ENCODE measurements at places on chromosomes 6 and 20. TPM values are rescaled to one million over a fixed set of nuclear protein-coding genes. Genes with fewer than 3 reads are reported as not detected.
A peak's percentile ranks its signal among the peaks of the same experiment; 100 is the strongest.

CLPSL2 gene
- total RNA-seq = not detected

DNA sequence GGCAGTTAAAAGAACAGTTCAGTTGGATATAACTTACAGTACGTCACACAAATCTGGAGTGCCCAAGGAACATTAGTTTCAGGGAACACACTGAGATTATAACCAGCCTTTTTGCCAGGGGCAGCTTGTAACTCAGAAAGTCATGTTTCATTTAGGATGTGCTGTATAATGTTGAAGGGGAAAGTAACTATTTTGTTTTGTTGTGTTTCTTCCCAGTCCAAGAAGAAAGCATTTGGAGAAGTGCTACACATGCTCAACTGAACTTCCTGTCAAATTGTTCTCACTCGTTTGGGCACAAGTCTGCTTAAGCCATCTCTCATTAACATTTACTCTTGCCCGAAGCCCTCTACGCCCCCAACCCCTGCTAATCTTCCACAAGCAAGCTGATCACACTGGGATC lies 157.9 kb downstream of the BTBD9 start:
- DNase-seq = no peak

DNA sequence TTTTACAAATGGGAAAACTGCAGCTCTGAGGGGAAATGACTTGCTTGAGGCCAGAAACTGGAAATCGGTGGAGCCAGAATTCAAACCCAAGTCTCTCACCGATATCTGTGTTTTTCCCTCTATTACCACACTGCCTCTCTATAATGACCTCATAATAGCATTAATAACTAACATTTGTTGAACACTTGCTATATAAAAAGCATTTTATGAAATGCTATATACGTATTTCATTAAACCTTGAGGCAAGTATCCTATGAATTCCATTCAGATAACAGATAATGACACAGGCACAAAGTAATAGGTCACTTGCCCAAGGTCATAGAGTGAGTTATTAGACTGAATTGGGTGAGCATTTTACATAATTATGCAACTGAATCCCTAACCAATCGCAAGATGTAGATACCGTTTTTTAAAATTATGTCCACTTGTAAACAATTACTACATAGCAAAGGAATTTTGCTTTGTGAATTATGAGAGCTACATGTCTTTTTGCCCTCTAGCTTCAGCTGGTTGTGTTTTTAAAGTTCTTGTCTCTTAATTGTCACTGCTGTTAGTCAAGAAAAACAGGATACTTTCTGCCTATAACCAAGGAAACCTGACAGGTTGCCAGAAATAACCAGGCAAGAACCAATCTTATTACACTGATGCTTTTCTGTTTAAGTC lies 4.7 kb downstream of the DSN1 start:
- DNase-seq = no peak

DNA sequence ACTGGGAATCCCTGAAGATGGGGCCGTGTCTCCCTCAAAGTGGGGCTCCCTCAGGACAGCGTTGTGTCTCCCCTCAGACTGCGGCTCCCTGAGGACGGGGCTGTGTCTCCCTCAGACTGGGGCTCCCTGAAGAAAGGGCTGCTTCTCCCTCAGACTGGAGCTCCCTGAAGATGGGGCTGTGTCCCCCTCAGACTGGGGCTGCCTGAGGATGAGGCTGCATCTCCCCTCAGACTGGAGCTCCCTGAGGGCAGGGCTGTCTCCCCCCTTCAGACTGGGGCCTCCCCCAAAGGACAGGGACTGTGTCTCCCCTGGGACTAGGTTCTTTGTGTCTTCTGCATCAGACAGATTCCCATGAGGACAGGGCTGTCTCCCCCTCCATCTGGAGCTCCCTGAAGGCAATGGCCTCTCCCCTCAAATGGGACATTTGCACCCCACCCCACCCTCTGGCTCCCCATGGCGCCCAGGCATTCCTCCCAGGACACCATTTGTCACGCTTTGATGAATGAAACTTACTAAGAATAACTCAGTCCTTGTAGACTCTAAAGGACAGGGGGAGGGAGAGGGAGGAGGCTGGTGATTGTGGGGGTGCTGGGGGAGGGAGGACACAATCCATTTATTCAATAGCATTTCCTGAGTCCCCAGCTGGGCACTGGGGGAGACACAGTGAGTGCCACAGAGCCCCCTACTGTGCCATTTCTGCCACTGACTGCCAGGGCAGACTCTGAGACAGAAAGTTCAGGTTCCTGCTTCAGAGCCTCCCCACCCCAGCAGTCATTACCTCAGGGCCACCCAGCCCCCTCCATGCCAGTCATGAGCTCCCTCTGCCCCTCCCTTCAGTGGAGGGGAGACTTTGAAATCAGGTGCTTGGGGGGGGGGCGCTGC lies 122.4 kb downstream of the MRPL14 start:
- DNase-seq = peak; percentile 36

DNA sequence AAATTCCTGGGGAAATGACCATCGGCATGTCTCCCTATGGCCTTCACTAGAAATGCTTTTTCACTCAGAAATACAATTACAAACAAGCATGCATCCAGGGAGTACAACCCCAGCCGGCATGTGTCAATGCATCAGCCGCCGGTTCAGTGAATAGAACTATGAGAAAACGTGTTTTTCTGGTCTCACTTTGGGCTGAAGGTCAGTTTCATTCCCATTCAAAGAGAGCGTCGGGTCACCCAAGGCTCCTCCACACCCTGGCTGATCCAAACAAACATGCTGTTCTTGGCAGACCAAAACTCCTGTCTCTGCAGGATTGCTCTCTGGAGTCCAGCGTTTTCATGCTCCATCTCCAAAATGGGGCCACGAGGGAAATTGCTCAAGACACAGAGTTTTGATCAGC lies 35.5 kb upstream of the NXT1 start:
- DNase-seq = no peak

GRCh38 chr6:14401246-14401645 lies 283.7 kb downstream of the CD83 start:
- no peak for DNase-seq

GRCh38 chr6:163893609-163894189 lies 479.2 kb downstream of the QKI start:
- no peak for DNase-seq

DNA sequence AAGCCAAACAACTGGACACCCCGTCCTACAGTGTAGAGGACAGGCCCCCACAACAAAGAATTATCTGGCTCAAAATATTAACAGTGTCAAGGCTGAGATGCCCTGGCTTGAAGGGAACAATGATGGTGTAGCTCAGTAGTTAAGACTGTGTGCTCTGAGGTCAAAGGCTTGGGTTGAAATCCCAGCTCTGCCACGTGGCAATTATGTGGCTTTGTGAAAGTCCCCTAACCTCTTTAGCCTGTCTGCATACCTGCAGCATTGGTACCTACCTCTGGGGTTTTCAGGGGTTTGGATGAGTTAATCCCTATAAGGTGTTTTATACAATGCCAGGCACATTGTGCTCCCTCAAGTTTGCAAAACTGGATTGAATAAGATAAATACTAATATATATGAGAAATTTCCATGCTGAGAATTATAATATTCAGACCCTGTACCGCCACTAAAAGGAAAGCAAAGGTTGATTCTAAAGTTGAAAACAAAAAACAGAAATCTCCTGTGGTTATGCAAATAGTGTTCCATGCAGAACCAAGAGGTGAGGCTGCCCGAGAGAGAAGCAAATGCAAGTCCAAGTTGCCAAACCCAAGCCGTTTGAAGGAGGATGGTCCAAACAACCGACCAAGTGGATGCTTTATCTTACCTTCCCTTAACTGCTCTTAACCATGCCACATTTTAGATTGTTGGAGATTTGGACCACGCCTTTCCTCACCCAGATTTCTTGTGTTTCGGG lies 199.8 kb downstream of the NFATC2 start:
- DNase-seq = no peak

All from Caki2 (cell line).